ENCODE measurements at places on chromosomes 1 and 21.

DNA sequence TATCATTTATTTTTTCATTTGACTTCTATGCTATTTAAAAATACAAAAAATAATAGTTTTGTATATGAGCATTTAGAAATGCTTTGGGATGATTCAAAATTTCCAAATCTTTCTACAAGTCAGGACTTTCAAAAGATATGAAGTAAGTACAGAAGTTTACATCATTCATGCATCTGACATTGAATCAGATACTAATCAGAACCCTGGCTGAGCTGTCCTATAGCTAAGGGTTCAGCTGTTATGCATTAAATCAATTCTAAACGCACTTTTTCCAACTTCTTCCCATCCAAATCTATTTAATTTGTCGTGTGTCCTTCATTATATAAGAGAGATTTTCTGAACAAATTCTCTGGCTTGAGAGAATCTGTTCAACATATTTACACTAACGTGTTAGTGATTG is 779.4 kb downstream of the LTN1 start:
- no peak for DNase-seq

DNA sequence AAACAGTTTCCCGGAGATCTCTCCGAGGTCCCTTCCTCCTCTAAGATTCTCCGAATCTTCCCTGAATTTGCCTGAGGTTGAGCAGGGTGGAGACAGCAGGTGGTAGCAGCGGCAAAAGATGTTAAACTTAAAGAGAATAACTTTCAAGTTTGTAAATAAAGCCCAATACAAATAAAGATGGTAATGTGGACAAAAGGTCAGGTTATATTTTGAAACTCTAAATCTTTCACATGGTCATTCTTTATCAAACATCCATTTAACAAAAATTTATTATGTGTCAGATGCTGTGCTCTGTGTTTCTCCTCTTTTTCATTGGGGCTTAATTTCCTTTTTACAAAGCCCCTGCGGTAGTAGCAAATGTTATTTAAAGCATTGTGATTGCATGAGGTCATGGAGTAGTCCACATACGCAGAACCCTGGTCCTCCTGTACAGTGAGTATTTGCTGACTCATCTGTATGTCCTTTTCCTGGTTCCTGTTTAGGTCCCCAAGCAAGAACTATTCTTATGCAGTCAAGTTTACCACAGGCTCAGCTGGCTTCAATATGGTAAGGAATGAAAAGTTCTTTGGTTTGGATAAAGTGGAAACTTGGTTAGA is 119.2 kb downstream of the ITSN1 start:
- DNase-seq, result peak; percentile 72

GRCh38 chr1:175136246-175136645 is 56.3 kb downstream of the KIAA0040 start:
- no peak for DNase-seq

DNA sequence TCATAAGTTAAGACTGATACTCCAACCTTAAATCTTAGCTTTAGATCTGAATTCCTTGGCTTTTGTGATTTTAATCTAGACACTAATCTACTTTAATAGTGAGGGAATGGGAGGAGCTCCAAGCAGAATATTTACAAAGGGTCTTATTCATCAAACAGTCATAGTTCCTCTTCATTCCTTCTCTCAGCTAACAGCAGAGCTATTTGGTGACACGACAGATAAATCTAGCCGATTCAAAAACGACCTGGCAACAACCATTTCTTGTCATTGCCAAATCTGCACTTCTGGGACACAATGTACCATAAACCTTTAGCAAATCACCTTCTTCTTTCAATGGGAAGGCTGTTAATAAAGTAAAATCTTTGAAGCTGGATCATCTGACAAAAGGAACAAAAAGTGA is 52.8 kb upstream of the FOXD3 start:
- no peak for DNase-seq

DNA sequence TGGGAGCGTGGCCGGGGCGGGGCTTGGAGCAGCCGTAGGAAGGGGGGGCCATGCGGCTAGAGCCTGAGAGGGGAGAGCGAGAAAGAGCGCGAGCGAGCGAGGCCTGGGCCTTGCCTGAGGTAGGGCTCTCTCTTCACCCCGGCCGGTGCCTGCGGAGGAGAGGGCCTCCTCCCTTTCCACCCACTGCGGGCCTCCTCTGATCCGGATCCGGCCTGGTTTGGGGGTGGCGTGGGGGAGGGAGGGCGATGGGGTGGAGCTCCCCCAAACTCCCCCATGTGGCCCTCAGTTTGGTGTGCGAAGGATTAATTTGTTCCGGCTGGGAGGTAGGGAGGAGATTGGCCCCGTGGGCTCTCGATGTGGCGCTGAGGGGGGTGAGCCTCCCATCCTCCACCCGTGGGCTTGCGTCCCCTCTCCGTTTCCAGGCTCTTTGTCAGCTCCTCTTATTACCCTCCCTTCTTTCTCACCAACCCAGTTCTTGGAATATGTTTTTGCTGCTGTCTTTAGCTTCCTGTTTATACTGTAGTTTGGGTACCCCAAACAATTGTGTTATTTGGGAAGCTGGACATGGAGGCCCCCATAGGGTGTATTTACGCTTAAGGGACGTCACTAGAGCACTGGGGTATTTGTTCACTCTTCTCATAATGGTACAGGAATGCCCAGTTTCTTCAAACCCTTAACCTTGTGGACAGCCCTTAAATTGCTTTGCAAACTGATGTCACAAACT is 685 bp downstream of the UBAP2L start:
- DNase-seq, result peak; percentile 41

- no peak for DNase-seq
Measured at GRCh38 chr1:168977618-168978017, 128.9 kb upstream of the ATP1B1 start.

DNA sequence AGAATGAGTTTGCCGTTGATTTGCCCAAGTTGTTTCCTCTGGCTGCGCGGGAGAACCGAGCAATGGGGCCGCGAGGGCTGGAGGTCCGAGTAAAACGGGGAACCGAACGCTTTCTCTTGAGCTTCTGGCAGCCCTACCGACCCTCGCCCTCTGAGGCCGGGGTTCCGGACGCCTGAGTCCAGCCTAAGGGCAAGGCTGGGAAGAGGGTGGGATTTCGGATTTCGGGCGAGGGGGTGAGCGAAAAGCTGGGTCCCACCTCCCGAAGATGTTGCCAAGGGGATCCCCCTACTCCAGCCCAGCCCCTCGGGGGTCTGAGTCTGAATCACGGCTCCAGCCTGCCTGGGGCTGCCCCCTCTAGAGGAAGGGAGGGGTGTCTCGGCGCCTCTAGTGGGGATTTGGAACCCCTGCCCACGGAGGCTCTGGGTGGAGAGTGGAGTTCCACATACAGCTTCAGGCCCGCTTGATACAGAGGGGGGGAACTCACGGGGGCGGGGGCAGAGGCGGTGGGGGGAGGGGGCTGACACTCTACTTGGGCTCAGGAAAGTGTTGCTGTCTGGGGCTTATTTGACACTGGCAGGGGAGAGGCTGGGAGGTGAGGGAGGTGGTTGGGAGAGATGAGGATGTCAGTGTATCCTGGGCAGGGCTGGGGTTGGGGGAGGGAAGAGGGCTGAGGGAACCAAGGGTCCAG is 617 bp downstream of the KIRREL1 start:
- peak; percentile 37 for DNase-seq

DNA sequence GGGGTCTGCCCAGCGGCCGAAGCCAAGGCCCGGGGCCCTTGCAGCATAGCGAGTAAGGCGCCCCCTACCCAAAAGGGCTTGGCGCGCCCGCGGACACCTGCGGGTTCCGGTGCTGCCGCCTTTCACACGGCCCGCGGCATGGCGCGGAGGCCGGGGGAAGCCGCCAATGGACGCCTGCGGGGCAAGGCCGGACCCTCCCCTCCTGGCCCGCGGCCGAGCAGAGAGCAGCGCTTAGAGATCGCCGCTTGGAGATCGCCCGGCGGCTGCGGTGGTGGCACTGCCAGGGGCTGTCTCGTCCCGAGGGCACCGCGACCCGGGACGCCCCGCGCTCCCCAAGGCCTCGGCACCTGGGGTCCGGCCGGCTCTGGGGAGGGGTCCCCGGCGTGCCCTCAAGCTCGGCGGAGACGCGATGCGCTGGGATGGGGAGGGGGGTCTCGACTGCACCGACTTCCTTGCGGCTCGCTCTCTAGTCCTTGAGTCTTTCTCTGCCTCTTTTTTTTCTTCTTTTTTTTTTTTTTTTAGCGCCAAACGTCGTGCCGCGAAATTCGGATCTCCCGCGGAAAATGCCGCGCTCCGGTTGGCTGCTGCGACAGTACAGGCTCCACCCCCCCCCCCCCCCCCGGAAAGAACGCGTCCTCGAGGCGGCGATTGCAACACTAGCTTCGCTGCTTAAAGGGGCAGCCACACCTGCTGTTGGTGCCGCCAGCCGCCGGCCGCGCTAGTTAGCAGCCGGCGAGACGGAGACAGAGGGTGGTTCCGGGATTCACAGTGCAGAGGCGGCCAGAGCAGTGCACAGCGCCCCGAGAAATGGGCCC is at the start of gene E2F2:
TSS of gene E2F2 (minus strand) at position 487 of the 815 bp plus-strand sequence. CDS start at position 47, 440 bp downstream.
- DNase-seq, result peak; percentile 92

- DNase-seq, result peak; percentile 88
Measured at GRCh38 chr1:204445860-204446412, 34.3 kb upstream of the PPP1R15B start.

GRCh38 chr1:39158327-39159086 is 46.0 kb upstream of the MACF1 start:
- DNase-seq, result no peak

Data from HEK293T (cell line).